A549 treated with RU486 at 1 μM for 4 hours (cell line): ENCODE measurements at places on chromosomes 6 and 20. TPM values are rescaled to one million over a fixed set of nuclear protein-coding genes. Genes with fewer than 3 reads are reported as not detected.

GID8 gene
- total RNA-seq = 20.2 to 22.6 TPM (median 22.0 TPM) in 5 replicates

FAM83C gene
- total RNA-seq = 0.05 to 0.13 TPM (median 0.09 TPM) in 4 of 5 replicates, not detected in the other

DEFB124 gene
- not detected in 5 replicates for total RNA-seq

TRAPPC3L gene
- not detected in 5 replicates for total RNA-seq

ZC2HC1B gene
- total RNA-seq = not detected in 5 replicates

CDKAL1 gene
- 2.8 to 4.5 TPM (median 3.0 TPM) in 5 replicates for total RNA-seq

FAM209B gene
- total RNA-seq = 0.25 to 0.59 TPM (median 0.48 TPM) in 4 of 5 replicates, not detected in the other

MOG gene
- total RNA-seq = not detected in 5 replicates

TTK gene
- 7.7 to 23.1 TPM (median 20.0 TPM) in 5 replicates for total RNA-seq

FOXF2 gene
- 18.5 to 28.8 TPM (median 27.8 TPM) in 5 replicates for total RNA-seq

DEFB112 gene
- total RNA-seq = not detected in 5 replicates

AURKA gene
- total RNA-seq = 102 to 115 TPM (median 110 TPM) in 5 replicates

SLC22A2 gene
- 0.10 to 0.23 TPM in 2 of 5 replicates, not detected in the others for total RNA-seq

PRL gene
- not detected in 5 replicates for total RNA-seq

SALL4 gene
- 1.3 to 1.8 TPM (median 1.4 TPM) in 5 replicates for total RNA-seq

KCNS1 gene
- total RNA-seq = not detected in 5 replicates
